ENCODE measurements at places on chromosomes 13 and 19. TPM values are rescaled to one million over a fixed set of nuclear protein-coding genes. Genes with fewer than 3 reads are reported as not detected.

The C13orf42 gene
- not detected for total RNA-seq

The C1QTNF9B gene
- total RNA-seq, result not detected

The NCCRP1 gene
- not detected for total RNA-seq

The GRK1 gene
- not detected for total RNA-seq

The PABPC3 gene
- total RNA-seq, result 0.09 TPM

The IFNL1 gene
- total RNA-seq, result not detected

The CLEC4M gene
- total RNA-seq, result not detected

The OR1I1 gene
- total RNA-seq, result not detected

The FAM216B gene
- total RNA-seq, result 47.0 TPM

The JSRP1 gene
- not detected for total RNA-seq

The CTXN1 gene
- total RNA-seq, result not detected

The KLK11 gene
- total RNA-seq, result 0.50 TPM

The ZNF549 gene
- 4.4 TPM for total RNA-seq

The ZNF296 gene
- 0.25 TPM for total RNA-seq

The LILRB1 gene
- total RNA-seq, result 2.7 TPM

The RASGRP4 gene
- 1.5 TPM for total RNA-seq

The C19orf81 gene
- 1.5 TPM for total RNA-seq

The ATG4D gene
- 45.1 TPM for total RNA-seq

The EDNRB gene
- 60.8 TPM for total RNA-seq

The IGFL1 gene
- total RNA-seq, result not detected

The SRRM5 gene
- total RNA-seq, result not detected

The KIR3DL2 gene
- not detected for total RNA-seq

The ZNF45 gene
- 8.7 TPM for total RNA-seq

The OR7D2 gene
- 0.11 TPM for total RNA-seq

The GRIN2D gene
- total RNA-seq, result 0.37 TPM

The HSH2D gene
- not detected for total RNA-seq

The LCP1 gene
- 25.8 TPM for total RNA-seq

The NANOS3 gene
- total RNA-seq, result 1.4 TPM

The LSR gene
- 8.9 TPM for total RNA-seq

The SGCG gene
- 61.8 TPM for total RNA-seq

The ZSCAN22 gene
- total RNA-seq, result 2.1 TPM

Data from right cardiac atrium (tissue), 5 donors.